ENCODE measurements at places on chromosomes 4 and X.

GRCh38 chr4:37573566-37573965, 112.6 kb downstream of the RELL1 start:
- DNase-seq, result no peak

DNA sequence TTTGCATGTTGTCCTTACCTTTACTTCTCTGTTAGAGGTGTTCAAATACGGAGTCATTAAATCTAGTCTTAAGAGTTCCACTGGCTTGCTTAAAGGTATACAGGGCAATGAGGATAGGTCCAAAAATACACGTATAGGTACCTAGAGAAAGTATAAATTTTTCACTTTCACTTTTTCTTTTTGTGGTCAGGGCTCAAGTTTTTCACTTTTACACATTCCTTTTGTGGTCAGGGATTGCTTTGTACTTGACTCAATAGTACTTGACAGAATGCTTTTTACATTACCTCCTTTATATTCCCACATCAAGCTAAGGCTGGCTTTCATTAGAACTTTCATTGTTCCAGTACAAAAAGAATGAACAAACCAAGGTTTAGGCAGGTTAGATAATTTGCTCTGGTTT, 21.7 kb downstream of the TMEM184C start:
- DNase-seq, result no peak

DNA sequence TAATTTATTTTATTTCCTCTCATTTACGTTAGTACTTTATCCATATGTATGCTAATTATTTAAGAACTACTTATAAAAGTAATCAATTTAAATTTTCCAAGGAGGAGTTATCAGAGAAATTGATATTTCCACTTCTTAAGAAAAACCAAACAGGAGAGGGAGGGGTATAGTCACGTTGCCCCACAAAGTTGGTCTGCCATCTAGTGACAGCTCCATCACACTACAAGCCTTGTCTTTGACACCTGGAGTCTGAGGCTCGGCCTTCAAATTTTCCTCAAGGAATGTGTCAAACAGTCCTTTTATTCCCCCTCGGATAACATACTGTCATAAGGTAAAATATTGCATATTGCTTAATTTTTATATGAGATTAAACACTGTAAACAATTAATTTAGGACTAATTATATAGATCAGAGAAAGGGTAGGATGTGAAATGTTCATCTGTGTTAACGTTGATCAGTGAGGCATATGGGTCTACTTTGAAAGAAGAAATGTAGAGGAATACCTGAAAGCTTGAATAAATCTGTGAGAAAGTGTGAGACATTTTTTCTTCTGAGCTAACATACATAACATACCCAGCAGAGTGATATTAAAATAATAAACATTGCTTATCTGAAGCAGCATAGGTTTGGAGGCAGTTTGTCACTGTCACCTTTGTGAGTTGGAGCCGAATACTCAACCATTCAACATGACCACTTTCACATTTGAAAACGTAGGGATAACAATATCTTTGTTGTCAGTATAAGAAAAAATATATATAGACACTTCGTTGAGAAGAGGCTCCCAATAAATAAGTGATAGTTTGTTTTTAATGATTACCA, 114.4 kb downstream of the GLRA3 start:
- no peak for DNase-seq

- DNase-seq, result no peak
Observed at GRCh38 chrX:3653111-3653510, 60.3 kb downstream of the PRKX start.

DNA sequence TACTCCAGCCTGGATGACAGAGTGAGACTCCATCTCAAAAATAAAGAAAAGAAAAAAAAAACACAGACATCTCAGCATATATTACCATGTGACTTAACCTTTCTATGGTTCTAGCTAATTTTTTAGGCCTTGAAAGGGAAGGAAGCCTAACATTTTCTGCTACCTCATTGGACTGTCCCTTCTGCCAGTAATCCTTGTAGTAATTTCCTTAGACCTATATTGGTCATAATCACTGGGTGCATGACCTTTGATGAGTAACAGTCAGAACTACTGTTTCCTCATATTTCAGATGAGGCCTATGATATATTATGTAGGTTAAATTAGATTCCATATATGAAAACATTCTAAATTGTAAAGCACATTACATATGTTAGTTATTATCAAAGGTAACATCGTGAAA, 9.6 kb downstream of the XIAP start:
- no peak for DNase-seq

- no peak for DNase-seq
Observed at GRCh38 chr4:40182001-40182400, 14.8 kb upstream of the RHOH start.

GRCh38 chrX:6227453-6227835, 1.2 kb downstream of the NLGN4X start:
- no peak for DNase-seq

- no peak for DNase-seq
Observed at GRCh38 chr4:87916626-87917025, 58.9 kb upstream of the SPP1 start.

GRCh38 chrX:110432906-110433215, 74.2 kb downstream of the RTL9 start:
- no peak for DNase-seq

DNA sequence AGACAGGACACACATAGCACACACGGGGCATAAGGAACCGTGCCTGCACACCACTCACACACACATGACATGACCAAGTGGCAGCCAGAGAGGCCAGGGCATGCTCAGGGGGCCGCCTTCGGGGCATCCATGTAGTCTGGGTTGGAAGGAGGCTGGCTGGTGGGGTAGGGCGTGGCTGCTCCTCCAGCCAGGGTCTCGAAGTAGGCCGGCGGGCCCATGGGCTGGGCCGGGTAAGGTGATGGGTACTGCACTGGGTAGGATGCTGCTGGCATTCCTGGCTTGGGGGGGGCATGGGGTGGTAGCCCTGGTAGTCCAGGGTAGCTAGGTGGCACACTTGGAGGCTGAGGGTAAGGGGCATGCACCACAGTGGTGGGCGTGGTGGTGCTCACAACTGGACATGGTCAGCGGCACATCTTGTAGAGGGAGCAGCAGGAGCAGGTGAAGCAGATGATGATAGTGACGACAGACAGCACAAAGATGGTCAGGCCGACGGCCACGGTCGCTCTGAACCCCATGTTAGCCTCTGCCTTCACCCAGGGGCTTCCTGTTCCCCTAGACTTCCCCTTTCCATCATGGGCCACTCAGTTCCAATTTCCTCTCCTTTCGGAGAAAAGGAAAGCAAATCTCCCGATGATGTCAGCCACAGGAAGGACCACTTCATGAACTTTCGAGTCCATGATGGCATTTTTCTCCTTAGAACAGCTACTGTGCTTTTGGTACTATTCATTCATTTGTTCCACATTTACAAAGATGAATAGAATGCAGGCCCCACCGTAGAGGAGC, 10.9 kb upstream of the DDX3X start:
- DNase-seq, result no peak

GRCh38 chr4:88858752-88859151, 161.1 kb upstream of the NAP1L5 start:
- no peak for DNase-seq

DNA sequence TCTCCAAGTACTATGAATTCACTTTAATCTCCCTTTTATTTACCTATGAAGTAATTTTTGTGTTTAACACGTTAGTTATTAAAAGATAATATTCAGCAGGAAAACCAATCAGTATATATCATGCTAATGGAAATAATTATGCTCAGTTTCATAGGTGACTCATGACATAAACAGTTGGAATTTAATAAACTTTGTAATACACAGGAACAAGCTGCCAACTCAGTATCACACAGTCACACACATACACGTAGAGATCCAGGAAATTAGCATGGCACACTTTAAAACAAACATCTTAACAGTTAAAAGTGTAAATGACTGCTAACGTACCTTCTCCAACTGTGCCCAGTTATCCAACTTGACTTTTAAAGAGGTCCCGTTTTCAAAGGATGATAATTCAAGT, 2.3 kb downstream of the SPATA4 start:
- DNase-seq, result no peak

DNA sequence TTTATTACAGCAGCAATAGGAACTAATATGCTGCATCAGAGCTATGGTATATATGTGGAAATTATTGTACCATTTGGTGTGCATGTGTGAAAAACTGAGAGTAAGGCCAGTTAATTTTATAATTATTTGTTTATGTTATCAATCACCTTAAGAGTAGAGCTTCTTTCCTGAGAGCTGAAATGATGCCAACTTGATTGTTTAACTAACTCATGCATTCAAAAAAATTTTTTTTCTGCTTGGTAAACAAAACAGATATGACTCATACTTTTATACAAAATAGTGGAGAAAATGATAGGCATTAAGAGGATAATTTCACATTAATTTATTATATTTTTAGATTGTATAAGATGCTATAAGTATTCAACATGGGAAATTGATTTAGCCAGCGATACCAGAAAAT, 622.7 kb downstream of the RAPGEF2 start:
- no peak for DNase-seq

DNA sequence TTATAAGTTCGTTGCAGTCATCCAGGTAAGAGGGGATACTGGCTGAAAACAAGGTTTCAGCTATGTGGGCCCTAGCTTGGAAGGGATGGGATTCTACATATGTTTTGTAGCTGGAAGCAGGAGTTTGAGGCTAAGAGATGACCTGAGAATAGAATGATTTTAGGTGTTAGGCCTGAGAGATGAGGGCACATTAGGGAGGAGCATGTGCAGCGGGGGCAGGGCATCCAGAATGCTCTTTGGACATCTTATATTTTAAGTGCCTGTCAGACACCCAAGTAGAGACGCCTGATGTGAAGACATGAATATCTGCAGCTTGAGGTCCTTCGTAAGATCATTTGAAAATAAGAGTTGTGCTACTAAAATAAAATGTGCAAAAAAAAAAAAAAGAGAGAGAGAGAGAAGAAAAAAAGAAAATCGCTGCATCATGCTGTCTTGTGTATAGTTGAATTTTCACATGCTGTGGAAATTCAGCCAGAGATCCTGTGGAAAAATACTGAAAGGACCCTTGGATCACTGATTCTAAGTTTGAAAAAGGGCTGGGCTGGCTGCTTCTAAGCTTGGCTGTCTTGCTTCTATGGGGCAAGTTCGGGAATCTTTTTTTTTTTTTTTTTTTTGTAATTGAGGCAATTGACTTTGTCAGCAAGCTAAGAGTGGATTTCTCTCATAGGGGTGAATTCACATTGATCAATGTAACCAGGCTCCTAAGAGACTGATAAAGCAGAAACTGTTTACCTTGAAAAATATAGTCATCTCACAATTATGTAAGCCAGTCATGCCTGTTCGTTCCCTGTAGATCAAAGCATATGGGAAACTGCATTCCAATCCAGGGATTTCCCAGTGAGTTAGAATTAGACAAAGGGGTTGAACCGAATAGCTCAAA, 341.0 kb upstream of the GATB start:
- no peak for DNase-seq

DNA sequence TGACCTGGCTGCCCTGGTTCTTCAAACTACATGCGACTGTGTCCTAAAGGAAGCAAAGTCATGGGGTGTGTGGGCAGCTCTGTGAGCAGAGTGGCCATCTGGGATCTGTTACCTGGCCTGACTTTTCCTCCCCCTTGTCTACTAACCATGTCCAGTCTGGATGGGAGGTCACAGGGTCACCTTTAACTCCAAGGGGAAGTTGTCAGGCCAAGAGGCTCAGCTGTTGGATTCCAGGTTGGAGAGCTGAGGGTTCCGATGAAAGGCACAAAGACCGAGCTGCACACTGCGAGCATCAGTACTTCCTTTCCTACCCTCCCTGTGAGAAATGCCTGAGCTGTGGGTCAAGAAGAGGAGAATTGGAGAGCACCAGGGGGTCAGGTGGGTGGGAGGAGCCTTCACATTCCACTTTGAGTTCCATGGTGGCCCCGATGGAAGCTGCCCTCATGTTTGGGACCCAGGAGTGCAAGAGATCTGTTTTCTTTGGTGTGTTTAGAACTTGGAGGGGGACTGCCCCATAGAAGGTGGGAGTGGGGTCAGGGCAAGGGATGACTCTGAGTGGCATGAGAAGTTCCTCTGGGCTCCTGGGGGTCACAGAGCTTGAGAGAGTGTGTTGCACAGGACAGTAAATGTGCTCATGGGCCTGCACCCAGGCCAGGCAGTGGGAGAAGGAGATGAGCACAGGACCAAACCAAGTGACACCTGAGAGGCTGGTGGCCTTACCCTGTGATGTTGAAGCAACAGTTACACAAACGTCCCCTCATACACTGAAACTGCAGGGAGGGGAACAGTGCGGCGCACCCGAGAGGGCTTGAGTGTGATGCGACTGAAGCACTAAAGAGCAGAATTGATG, 36.2 kb downstream of the RGS12 start:
- DNase-seq, result no peak

- no peak for DNase-seq
Observed at GRCh38 chr4:169984745-169985144, 41.5 kb downstream of the MFAP3L start.

DNA sequence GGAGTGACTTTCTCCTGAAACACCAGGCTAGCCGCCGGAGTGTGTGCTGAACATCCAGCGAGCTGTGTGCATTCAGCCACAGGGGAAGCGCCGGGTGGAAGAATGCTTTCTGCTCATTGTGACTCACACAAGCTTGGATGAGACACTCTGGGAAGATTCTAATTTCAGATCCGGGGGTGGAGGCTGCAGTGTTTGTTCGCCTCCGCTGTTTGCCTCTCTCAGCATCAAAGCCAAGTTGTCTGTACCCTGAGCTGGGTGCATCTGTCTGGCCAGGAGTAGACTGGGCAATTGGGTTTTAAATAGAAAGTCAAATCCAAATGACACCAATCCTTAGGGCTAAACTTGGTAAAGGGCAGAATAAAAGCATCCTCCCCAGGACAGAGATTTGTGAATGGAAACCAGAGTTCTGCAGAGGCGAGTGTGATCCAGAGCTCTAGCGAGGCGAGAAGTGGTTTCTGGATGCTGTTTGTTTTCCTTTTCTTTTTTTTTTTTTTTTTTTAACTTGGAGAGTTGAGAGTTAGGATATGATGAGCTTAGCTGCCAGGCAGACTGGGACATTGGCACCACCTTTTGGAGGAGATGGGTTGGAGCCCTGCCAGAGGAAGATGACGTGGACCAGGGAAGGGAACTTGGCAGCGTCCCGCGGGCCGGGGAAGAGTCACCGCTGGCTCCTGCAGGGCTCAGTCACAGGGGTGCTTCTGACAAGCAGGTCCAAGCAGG, 196.0 kb upstream of the PSAPL1 start:
- no peak for DNase-seq

- no peak for DNase-seq
Observed at GRCh38 chrX:153455571-153455970, 9.7 kb upstream of the TREX2 start.

- no peak for DNase-seq
Observed at GRCh38 chr4:170627418-170627817, 537.7 kb upstream of the AADAT start.

GRCh38 chrX:68686097-68686977, 38.9 kb downstream of the STARD8 start:
- DNase-seq, result no peak

GRCh38 chr4:10086506-10087120, 30.0 kb downstream of the WDR1 start:
- DNase-seq, result no peak

GRCh38 chr4:43457866-43458265, 565.4 kb downstream of the GRXCR1 start:
- no peak for DNase-seq

- DNase-seq, result no peak
Observed at GRCh38 chrX:2589186-2590020, 88.6 kb upstream of the DHRSX start.

All from activated CD4-positive, CD25-positive, alpha-beta regulatory T cell (primary cell).